Right atrium auricular region (tissue), 2 donors: ENCODE measurements at places on chromosomes 1 and 21. TPM values are rescaled to one million over a fixed set of nuclear protein-coding genes. Genes with fewer than 3 reads are reported as not detected.

Gene EDARADD
- 0.63 TPM for total RNA-seq

GRCh38 chr1:204826970-204827369, 43.7 kb upstream of the NFASC start:
- H3K36me3 ChIP-seq: no peaks in the 10 kb centered on the region
- H3K27ac ChIP-seq: no peak overlapping the region
- H3K4me1 ChIP-seq: no peaks in the 10 kb centered on the region
- no peak overlapping the region for H3K4me3 ChIP-seq
- DNase-seq: no peak
- no peaks in the 10 kb centered on the region for H3K27me3 ChIP-seq

Gene PSRC1
- total RNA-seq: 2.2 TPM

DNA sequence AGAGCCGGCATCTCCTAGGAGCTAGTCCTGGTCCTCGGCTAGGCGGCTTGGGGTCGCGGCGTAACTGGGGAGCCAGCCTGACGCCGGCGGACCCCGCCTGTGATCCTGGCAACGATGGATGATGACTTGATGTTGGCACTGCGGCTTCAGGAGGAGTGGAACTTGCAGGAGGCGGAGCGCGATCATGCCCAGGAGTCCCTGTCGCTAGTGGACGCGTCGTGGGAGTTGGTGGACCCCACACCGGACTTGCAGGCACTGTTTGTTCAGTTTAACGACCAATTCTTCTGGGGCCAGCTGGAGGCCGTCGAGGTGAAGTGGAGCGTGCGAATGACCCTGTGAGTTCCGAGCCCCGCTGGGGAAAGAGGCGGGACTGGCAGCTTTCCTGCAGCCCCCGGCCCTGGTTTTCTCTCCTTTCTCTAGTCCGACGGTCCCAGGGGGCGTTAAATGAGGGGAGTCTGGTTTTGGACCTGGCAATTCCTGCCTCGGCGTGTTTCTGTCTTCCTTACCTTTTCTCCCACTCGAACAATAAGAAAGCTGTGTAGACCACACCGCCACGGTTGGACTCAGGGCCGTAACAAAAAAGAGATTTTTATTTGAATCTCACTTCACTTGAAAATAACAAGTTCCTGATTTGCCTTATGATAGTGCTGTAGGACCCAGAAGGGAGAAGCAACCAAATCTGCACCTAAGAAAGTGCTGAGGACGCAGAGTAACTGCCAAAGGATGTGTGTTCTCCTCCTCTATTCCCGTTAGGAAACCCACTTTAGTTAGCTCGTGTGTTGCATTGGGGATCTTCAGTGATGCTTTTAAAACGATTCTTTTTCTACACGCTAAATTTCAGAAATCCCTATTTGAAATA, at the start of gene SPRTN:
SPRTN (plus strand) TSS at position 24 of the 859 bp plus-strand sequence; CDS start at position 115, 91 bp downstream.
- no peaks in the 10 kb centered on the region for H3K27me3 ChIP-seq
- DNase-seq: peak; percentile 87
- peak within 1 kb of the TSS; percentile 89 for H3K4me3 ChIP-seq
- H3K36me3 ChIP-seq: peaks cover 15% of the 10 kb centered on the region
- peaks cover 51% of the 10 kb centered on the region for H3K4me1 ChIP-seq

DNA sequence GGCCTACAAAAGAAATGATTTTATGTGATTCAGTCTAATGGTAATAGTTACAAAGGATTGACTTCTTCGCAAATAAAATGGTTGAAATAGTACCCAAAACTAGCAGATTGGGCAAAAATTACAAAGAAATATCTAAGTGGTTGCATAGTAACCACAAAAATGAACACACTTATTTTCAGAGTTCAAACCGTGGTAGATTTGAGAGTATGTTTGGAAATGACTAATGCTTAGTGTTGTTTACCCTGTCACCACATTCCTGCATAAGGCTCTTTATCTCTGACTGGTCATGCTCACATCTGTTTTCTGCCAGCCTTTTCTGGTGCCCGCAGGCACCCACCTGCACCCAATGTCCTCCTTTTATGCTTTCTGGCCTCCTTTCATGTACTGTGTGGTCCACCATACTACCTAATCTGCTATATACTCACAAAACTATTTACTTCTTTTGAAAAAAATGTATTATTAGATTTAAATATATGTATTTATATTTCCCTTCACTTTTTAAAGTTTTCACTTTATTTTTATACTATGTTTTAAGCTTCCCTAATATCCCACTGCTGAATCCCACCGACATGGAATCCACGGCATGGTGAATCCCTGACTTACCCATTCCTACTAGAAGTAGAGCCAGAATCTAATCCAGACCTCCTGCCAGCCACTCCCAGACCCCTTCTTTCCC, 30.3 kb downstream of the PTPRC start:
- no peaks in the 10 kb centered on the region for H3K27me3 ChIP-seq
- H3K36me3 ChIP-seq: no peaks in the 10 kb centered on the region
- H3K27ac ChIP-seq: no peak overlapping the region
- DNase-seq: no peak
- no peak overlapping the region for H3K4me3 ChIP-seq
- peaks cover 5% of the 10 kb centered on the region for H3K4me1 ChIP-seq

DNA sequence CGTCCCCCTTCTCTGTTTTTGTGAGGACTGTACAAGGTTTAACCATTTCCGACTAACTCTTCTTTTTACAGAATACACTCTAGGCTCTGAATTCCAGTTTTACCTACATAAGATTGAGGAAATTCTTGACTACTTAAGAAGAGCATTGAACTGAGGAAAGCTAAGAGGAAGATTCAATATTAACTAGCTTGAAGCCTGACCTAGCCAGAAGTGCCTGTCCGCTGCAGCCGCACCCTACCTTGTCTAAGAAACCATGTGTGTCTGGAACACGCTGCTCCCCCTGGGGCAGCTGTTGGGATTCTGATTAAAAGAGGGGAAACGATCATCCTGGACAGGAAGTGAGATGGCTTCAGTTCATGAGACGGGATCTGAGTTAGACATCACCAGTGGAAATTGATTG, 28.9 kb downstream of the CA6 start:
- no peaks in the 10 kb centered on the region for H3K36me3 ChIP-seq
- H3K4me1 ChIP-seq: no peaks in the 10 kb centered on the region
- DNase-seq: no peak
- H3K27ac ChIP-seq: no peak overlapping the region
- no peaks in the 10 kb centered on the region for H3K27me3 ChIP-seq

DNA sequence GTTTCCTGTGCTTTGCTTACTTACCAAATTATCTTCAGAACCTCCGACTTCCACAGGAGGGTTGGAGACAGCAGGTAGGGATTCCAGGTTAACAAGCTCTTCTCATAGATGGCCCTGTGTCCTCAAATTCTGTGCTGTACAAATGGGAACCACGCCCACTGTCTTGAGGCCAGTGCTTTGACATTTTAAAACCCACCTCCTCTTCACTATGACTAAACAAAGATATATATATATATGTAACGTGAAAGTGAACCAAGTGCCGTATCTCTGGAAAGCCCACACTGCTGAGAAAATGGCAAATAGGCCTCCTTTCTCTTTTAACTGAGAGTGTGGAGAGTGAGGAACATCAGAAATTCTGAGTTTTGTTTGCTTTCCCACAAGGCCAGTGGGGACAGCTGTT, 99.6 kb downstream of the ZBTB18 start:
- H3K36me3 ChIP-seq: no peaks in the 10 kb centered on the region
- no peaks in the 10 kb centered on the region for H3K4me1 ChIP-seq
- H3K27me3 ChIP-seq: no peaks in the 10 kb centered on the region
- no peak overlapping the region for H3K27ac ChIP-seq
- DNase-seq: no peak

DNA sequence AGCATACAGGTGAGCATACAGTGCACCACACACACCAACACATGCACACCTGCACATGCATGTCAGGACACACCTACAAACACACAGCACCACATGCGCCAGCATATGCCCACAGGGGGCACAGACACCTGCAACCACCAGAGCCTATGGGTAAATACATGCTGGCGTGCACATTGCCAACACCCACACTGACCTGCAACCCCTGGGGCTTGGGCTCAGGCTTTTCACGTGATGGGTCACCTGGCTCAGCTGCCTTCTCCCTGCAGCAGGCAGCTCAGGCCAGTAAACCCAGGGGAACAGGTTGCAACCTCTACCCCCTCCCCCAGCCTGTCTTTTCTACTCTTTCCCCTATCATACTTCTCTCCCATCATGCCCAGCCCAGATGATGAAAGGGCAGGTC, 8.1 kb downstream of the CD247 start:
- no peaks in the 10 kb centered on the region for H3K4me1 ChIP-seq
- H3K27me3 ChIP-seq: no peaks in the 10 kb centered on the region
- no peak for DNase-seq
- H3K4me3 ChIP-seq: no peak overlapping the region
- no peaks in the 10 kb centered on the region for H3K36me3 ChIP-seq

Gene OR2L5
- not detected for total RNA-seq

- H3K36me3 ChIP-seq: no peaks in the 10 kb centered on the region
- H3K4me1 ChIP-seq: no peaks in the 10 kb centered on the region
- H3K27ac ChIP-seq: no peak overlapping the region
- no peaks in the 10 kb centered on the region for H3K27me3 ChIP-seq
Measured at GRCh38 chr1:4047666-4048065, 147.6 kb upstream of the C1orf174 start.
